IPS-NIHi11 (cell line): ENCODE measurements at places on chromosomes 3 and 15.

DNA sequence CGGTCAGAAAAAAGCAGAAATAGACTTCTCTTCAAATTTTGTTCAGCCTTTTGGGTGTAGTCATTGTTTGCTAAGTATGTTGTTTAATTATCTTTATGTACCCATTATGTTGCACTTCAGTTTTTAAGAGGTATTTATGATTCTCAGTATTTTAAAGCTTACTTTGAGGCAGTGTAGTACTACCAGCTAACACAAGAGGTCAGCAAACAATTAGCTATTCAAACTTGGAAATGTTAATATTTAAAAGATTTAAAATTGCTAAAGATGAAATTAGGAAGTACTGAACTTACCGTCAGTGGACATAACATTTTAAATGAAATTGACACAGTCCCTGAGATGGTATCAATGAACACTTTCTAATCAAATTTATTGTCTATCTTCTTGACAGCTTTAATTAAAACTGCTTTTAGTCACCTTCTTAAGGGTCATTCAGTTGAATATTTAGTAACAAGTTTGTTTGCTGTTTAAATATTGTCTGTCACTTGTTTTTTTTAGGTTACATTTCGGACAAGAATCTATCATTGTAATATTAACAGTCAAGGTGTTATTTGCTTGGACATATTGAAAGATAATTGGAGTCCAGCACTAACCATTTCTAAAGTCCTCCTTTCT is 28.1 kb downstream of the NKIRAS1 start:
- no peak for DNase-seq

- DNase-seq, result no peak
These were observed 45.6 kb downstream of the DCBLD2 start for GRCh38 chr3:98855806-98856400.

GRCh38 chr3:111870620-111871019 is 11.6 kb downstream of the PHLDB2 start:
- no peak for DNase-seq

- DNase-seq, result no peak
These were observed 7.8 kb upstream of the GPR171 start for GRCh38 chr3:151210676-151211381.

DNA sequence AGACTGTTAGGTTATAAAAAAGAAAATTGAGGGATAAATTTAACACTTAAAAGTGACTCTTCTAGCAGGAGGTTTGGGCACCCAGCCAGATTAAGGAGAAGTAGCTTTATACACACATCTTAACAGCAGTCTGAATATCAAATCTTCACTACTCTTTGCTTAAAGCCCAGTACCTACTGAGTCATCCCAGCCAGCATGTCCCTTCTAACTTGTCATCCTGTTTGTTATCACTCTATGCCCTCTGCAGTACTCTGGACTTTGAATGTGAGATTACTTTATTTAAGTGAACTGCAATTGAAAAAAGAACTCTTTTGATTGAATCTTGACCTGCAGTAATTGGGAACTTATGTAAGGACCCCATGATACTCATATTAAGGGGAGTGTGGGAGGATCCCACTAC is 77.6 kb downstream of the FHIT start:
- no peak for DNase-seq

DNA sequence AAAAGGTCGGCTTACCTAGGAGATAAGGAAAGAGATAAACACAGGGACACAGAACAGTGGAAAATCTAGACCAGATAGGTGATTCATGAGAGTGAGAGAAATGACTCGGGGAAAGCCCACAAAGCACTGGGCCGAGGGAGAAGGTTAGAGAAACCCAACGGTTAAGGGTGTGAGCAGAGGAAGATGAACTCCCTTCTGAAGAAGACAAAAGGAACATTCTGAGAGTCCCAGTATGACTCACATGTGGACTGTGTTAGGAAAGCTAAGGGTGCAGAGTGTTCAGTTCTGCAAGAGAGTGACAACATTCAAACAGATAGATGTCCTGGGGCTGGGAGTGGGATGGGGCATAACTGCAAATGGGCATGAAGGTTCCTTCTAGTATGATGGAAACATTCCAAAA is 83.0 kb downstream of the CNTN3 start:
- no peak for DNase-seq

GRCh38 chr15:73957785-73958184 is 31.5 kb downstream of the LOXL1 start:
- no peak for DNase-seq

DNA sequence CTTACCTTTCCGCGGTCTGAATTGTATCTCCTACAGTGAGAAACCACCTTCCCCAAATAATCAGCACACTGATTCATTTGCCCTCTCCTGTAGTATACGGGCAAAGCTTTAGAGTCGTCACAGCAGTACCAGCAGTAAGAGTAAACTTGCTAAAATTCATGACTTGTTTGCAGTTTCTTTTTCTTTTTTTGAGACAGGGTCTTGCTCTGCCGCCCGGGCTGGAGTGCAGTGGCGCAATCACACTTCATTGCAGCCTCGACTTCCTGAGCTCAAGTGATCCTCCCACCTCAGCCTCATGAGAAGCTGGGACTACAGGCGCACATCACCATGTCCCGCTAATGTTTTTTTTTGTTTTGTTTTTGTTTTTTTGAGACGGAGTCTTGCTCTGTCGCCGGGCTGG is 11.9 kb downstream of the SCAMP5 start:
- no peak for DNase-seq
